H9 (cell line): ENCODE measurements at places on chromosomes 11 and 22. TPM values are rescaled to one million over a fixed set of nuclear protein-coding genes. Genes with fewer than 3 reads are reported as not detected.

MRPL49 gene
- total RNA-seq: 66.7 and 73.4 TPM in 2 replicates

OR1S2 gene
- total RNA-seq: not detected in 2 replicates

CPSF7 gene
- 133 and 145 TPM in 2 replicates for total RNA-seq

CACNA1I gene
- 0.50 and 0.53 TPM in 2 replicates for total RNA-seq

CD151 gene
- total RNA-seq: 138 and 142 TPM in 2 replicates

OR4C45 gene
- total RNA-seq: not detected in 2 replicates

CADM1 gene
- total RNA-seq: 11.9 and 12.5 TPM in 2 replicates

MB gene
- total RNA-seq: 0.29 and 0.55 TPM in 2 replicates

GP1BB gene
- total RNA-seq: 2.4 and 3.4 TPM in 2 replicates

TEX12 gene
- 0.22 and 0.31 TPM in 2 replicates for total RNA-seq

SHANK3 gene
- 8.4 and 8.7 TPM in 2 replicates for total RNA-seq

KCNJ1 gene
- total RNA-seq: not detected in 2 replicates

RTN4R gene
- 18.3 and 19.0 TPM in 2 replicates for total RNA-seq

OR5B21 gene
- total RNA-seq: not detected in 2 replicates

TEAD1 gene
- total RNA-seq: 75.1 and 76.8 TPM in 2 replicates

EIF4G2 gene
- total RNA-seq: 1,013 and 1,056 TPM in 2 replicates

CFAP300 gene
- 1.2 and 1.7 TPM in 2 replicates for total RNA-seq

VSIG2 gene
- not detected in 2 replicates for total RNA-seq

PKP3 gene
- 41.7 and 43.8 TPM in 2 replicates for total RNA-seq

UNC93B1 gene
- 21.7 and 23.3 TPM in 2 replicates for total RNA-seq

GAS2 gene
- total RNA-seq: 1.7 and 1.8 TPM in 2 replicates

OR8K1 gene
- total RNA-seq: not detected in 2 replicates

PSMA1 gene
- 167 and 176 TPM in 2 replicates for total RNA-seq

CABP4 gene
- 0.09 TPM in 1 of 2 replicates, not detected in the other for total RNA-seq

DDTL gene
- not detected in 2 replicates for total RNA-seq

SLC22A25 gene
- not detected in 2 replicates for total RNA-seq
